ENCODE measurements at places on chromosomes 1 and 21.

GRCh38 chr1:202968895-202969295, 1.8 kb upstream of the CYB5R1 start:
- DNase-seq, result no peak
- H3K4me3 ChIP-seq, result peak overlapping the region; percentile 77
- no peaks in the 10 kb centered on the region for H3K36me3 ChIP-seq
- H3K4me1 ChIP-seq, result peaks cover 18% of the 10 kb centered on the region

GRCh38 chr1:173422456-173422976, 54.6 kb upstream of the PRDX6 start:
- H3K4me3 ChIP-seq, result no peak overlapping the region
- no peaks in the 10 kb centered on the region for H3K36me3 ChIP-seq
- peaks cover 8% of the 10 kb centered on the region for H3K4me1 ChIP-seq
- no peaks in the 10 kb centered on the region for H3K27me3 ChIP-seq

GRCh38 chr1:152143150-152143887, 15.7 kb downstream of the RPTN start:
- H3K27me3 ChIP-seq, result peaks cover 4% of the 10 kb centered on the region
- DNase-seq, result no peak
- H3K4me3 ChIP-seq, result no peak overlapping the region
- no peaks in the 10 kb centered on the region for H3K4me1 ChIP-seq

DNA sequence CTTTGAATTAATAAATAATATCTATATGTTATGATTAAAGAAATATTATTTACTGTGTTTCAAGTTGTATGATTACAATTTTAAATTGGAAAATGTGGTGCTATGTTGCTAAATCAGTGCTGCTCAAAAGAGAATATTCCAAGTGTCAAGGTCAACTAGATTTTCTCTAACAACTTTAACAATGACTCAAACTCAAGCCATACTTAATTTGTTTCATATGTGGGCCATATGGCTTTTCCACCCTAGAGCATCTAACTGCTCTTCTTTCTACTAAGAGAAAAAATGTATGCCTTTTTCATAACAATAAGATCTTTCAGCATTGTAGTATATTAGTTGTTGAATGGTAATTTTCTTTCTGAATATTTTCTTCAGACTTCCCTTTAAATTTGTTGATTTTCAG, 8.3 kb upstream of the SYT14 start:
- DNase-seq, result no peak
- no peaks in the 10 kb centered on the region for H3K36me3 ChIP-seq
- no peaks in the 10 kb centered on the region for H3K4me1 ChIP-seq
- H3K4me3 ChIP-seq, result no peak overlapping the region

DNA sequence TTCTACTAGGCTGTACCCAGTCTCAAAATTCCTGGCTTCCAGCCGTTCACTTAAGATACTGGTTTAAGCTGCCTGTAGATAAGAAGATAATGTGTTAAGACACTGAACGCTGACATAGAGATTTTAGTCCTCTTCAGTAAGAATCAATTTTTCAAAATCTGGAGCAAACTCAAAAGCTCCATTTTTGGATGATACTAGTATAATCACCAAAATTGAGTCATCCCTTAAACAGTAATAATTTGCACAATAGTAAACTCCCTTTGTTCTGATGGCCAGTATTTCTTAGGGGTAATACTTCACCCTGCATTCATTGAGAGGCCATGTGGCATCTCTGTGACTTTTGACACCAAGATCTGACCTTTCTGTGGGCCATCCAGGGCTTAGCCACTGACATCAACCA, 299.8 kb upstream of the USP25 start:
- H3K27ac ChIP-seq, result no peak overlapping the region
- H3K27me3 ChIP-seq, result no peaks in the 10 kb centered on the region
- no peak for DNase-seq
- peaks cover under 1% of the 10 kb centered on the region for H3K4me1 ChIP-seq
- H3K4me3 ChIP-seq, result no peak overlapping the region

DNA sequence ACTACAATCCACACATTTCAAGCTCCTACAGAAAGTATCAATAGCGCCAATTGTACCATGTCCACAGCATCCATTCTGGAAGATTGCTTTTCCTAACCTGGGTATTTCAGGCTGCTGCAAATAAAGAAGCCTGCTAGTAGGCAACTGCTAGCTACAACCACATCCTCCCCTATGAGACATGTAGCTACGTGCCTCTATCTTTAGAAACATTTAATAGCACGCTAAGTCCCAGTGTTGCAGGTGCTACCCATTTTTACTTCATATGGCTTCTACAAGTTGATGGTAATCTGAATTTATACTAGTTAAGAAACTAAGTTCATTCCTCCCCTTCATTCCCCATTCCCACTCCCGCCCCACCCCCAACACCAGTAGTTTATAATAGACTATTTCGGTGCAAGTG, 7.4 kb upstream of the AMPD1 start:
- no peaks in the 10 kb centered on the region for H3K4me1 ChIP-seq
- no peak overlapping the region for H3K4me3 ChIP-seq
- no peak for DNase-seq
- no peaks in the 10 kb centered on the region for H3K27me3 ChIP-seq
- peaks cover 12% of the 10 kb centered on the region for H3K36me3 ChIP-seq
- H3K27ac ChIP-seq, result no peak overlapping the region

All from type B pancreatic cell (in vitro differentiated cells).